Cortex of kidney (tissue), 1 donor: ENCODE measurements at places on chromosomes 1 and 21.

DNA sequence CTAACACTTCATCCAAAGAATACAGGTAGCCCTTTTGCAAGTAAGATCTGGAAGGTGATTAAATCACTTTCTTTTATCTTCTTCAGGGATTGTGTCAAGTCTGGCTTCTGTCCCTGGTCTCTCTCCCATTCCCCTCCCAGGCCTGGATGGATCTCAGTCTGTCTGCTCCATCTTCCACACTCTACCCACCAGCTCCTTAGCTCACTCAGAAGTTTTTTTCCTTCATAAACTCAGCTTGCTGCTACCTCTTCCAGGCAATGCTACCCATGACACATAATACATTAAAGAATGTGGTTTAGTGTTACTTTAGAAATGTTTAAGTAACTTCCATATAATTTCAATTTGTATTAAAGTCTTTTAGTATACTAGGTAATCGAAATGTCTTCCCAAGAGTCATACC lies 133.1 kb downstream of the AKT3 start:
- DNase-seq = no peak

- no peak for DNase-seq
These were observed 188.2 kb downstream of the OMA1 start for GRCh38 chr1:58358346-58358745.

GRCh38 chr1:89179343-89179742 lies 3.5 kb upstream of the GBP7 start:
- DNase-seq = no peak

GRCh38 chr21:30629200-30629599 lies 5.8 kb upstream of the KRTAP20-2 start:
- DNase-seq = no peak

- no peak for DNase-seq
These were observed 24.1 kb upstream of the NFASC start for GRCh38 chr1:204846546-204846945.

DNA sequence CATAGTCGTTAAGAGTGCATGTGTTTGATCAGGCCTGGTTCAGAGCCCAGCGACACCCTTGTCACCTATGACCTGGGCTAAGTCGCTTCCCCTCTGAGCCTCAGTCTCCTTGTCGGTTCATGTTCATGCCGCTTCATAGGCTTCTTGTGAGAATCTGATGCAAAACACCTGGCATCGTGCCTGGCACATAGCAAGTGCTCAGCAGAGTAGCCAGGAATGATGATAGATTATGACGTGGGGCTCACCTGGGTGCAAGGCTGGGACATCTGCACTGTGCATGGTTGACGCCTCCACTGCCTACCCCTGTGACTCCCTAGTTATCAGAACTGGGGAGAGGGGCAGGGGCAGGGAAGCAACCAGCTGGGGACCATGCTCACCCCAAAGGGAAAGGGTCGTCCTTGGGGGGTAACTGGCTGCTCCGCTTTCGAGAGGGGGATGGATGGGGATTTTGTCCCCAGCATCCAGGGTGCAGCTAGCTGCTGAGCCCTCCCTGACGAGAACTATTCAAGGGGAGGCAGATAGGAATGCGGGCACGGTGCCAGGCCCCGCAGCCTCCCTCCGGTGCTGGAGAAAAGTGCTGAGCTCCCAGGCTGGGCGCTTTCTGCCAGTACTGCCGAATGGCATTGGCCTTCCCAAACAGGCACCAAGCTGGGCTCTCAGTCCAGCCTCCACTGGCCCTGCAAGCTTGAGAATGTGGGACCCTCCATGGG lies 9.3 kb downstream of the EFHD2 start:
- no peak for DNase-seq

DNA sequence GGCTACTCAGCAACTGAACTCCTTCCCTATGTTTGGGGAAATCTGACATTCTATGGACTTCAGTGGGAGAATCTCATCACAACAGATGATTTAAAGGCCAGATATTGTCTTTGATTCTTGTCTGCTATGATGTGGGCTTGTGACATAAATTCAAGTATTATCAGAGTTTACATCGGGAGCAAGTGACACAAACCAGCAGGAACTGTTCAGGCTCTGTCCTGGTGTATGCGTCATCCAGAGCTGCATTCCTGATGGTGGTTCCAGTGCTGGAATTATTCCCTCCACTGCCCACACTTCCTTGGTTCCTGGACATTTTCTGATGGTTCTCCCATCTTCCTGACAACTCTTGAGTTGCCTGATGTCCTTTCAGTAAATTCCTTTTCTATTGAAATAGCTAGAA lies 10.8 kb upstream of the LSM10 start:
- DNase-seq = no peak

GRCh38 chr1:27026621-27027574 lies 14.2 kb upstream of the TENT5B start:
- no peak for DNase-seq

GRCh38 chr1:240492832-240493440 lies 119.0 kb downstream of the GREM2 start:
- DNase-seq = no peak

DNA sequence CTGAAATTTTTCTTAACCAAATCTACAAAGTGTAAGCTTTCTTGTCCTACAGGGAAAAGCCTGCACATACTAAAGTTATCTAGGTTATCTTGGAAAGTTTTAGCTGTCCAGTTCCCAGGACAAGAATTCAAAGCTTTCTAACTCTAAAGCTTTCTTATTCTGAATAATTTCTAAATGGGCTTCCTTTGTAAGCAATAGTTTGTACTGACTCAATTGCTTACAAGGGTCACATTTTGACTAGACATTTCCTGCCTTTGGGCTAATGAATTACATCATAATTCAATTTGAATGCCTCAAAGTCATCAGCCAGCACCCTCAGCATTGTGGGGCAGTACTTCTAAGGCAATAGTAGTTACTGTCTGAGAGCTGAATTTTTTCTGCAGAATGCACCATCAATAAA lies 223.0 kb downstream of the LTN1 start:
- DNase-seq = no peak

- no peak for DNase-seq
These were observed 41.2 kb downstream of the SPAG17 start for GRCh38 chr1:118143831-118144230.

GRCh38 chr21:27026501-27026900 lies 59.6 kb upstream of the ADAMTS5 start:
- DNase-seq = no peak

DNA sequence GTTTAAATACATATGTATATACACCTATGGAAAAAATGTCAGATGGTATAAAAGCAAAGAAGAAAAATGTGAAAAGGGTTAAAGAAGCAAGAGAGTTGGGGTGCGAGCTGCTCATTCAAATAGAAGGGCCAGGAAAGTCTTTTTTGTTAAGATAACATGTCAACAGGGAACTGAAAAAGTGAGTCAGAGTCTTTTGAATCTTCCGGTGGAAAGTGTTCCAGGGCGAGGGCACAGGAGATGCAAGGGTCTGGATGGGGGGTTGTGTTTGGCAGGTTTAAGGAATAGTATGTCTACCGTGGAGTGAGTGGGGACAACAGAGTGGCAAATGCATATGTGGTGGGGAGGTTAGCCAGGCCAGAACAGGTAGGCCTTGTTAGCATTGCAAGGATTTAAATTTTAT lies 22.2 kb upstream of the GNG12 start:
- no peak for DNase-seq

GRCh38 chr1:161261261-161262235 lies 3.0 kb downstream of the PCP4L1 start:
- DNase-seq = no peak

GRCh38 chr1:191993549-191993948 lies 164.7 kb upstream of the RGS18 start:
- DNase-seq = no peak

DNA sequence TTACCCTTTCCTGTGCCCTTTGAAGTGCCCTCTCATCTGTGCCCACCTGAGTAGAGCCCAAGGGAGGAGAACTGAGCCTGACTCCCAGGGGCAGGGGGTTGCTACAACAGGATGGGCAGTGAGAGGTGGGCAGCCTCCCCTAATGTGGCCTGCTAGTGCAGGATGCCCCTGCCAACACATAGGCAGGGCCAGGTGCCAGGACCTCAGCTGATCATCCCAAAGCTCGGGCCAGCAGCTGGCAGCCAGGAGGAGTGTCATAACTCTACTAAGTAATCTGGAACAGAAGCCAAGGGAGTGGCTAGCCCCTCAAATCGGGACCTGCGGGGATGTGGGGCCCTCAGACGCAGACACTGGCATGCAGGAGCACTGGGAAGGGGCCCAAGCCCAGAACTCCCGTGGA lies 208.8 kb upstream of the RAB4A start:
- no peak for DNase-seq

DNA sequence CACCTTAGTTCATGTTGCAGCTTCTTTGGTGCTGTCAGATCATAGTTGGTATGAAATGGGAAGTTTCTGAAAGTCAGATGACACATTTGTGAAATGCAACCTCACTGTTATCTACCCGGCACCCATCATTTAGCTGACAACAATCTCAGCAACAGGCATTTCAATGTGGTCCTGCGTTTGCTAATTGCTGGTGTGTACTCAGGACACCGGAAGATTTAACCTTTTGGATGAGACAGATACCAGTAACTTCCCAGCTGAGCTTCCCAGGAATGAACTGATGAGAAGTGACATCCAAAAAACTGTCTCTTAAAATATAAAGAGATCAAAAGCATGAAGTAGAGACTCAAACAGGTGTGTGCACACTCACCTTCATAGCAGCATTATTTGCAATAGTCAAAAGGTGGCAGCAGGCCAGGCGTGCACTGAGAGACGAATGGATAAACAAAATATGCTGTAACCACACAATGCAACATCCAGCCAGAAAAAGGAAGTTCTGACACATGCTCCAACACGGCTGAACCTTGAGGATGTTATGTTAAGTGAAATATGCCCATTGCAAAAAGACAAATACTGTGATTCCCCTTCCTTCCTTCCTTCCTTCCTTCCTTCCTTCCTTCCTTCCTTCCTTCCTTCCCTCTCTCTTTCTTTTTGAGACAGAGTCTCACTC lies 7.9 kb upstream of the CLDN14 start:
- DNase-seq = no peak

DNA sequence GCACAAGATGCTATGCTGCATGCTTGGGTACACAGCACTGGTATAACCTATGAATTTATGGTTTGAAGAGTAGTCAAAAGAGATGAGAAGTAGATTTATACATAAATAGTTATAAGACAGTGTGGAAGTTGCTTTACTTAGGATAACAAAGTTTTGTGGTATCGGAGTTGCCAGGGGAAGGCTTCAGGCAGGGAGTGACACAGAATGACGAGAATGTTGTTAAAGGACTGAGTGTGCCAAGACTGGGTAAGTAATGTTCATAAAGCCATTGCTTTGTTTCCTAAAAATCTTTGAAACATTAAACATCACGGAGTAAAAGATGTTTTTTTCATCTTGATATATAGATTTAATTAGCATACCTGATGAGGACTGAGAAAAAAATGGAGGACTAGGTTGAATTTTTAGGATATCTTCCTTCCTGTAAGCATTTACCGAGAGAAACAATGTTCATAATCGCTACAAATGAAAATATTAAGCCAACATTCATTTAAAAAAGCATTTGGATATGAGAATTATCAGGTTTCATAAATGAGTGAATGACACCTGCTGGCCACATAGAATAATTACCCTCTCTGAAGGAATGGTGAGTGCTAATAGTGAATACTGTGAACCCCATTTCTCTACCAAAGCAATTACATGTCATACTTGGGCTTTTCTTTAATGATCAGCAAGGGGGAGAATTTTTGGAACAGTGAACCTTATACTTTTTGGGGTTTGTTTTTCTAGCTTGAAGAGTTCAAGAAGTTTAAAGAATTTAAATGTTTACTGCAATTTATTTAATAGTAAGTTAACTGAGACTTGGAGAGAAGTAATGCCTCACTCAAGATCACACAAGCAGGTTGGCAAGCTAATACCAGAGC lies 28.4 kb downstream of the EXTL2 start:
- no peak for DNase-seq

DNA sequence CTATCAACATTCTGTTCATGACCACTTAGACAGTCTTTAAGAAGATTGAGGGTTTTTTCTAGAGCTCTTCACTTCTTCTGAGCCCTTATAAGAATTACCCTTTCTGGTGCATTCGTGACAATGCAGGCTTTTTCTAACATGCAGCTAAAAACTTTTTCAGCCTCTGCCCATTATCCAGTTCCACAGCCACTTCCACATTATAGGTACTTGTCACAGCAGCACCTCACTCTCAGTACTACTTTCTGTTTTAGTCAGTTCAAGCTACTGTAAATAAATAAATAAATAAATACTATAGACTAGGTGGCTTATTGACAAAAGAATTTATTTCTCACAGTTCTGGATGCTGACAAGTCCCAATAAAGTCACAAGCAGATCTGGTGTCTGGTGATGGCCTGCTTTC lies 284.4 kb upstream of the PKN2 start:
- no peak for DNase-seq

GRCh38 chr21:44596068-44596725 lies 3.9 kb upstream of the KRTAP10-6 start:
- no peak for DNase-seq

- no peak for DNase-seq
These were observed 352.0 kb upstream of the C1orf87 start for GRCh38 chr1:60425528-60425927.
